Foreskin melanocyte (primary cell): ENCODE measurements at places on chromosomes 3 and 15.

- no peak for DNase-seq
Observed at GRCh38 chr15:100310041-100310405, 31.8 kb downstream of the ADAMTS17 start.

- no peak for DNase-seq
Observed at GRCh38 chr15:74403991-74404563, 29.7 kb downstream of the SEMA7A start.

GRCh38 chr3:63687278-63688225 lies 35.1 kb downstream of the SNTN start:
- DNase-seq: no peak

- no peak for DNase-seq
Observed at GRCh38 chr3:147843331-147843730, 434.2 kb downstream of the ZIC1 start.

- DNase-seq: no peak
Observed at GRCh38 chr3:197791892-197792647, 1.0 kb downstream of the LRCH3 start.

- no peak for DNase-seq
Observed at GRCh38 chr3:194952841-194953241, 267.2 kb downstream of the FAM43A start.

GRCh38 chr3:180680097-180680430 lies 775 bp upstream of the CCDC39 start:
- no peak for DNase-seq

DNA sequence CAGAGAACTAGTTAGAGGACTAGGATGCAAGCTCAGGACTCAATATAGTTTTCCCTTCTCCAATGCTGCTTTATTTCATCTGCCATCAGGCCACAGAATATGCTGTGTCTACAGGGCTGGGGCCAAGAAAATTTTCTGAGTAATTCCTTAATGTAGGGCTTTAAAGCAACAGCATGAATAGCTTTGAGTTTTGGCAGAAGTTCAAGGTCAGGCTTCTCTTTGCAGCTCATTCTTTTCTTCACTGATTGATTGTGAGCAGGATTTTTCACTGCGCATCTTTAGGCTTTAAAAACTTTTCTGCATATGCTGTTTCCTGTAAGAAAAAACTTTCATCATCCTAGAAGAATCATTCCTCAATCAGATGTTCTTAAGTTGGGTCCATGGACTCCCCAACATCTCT lies 4.6 kb downstream of the TMEM108 start:
- peak; percentile 29 for DNase-seq
